Ascending aorta (tissue), 2 donors: ENCODE measurements at places on chromosomes 16 and 17. TPM values are rescaled to one million over a fixed set of nuclear protein-coding genes. Genes with fewer than 3 reads are reported as not detected.

GRCh38 chr17:28346746-28347246, 10.5 kb downstream of the POLDIP2 start:
- H3K27me3 ChIP-seq, result no peaks in the 10 kb centered on the region
- peaks cover 51% of the 10 kb centered on the region for H3K36me3 ChIP-seq
- peaks cover 43% of the 10 kb centered on the region for H3K4me1 ChIP-seq

GRCh38 chr16:12588510-12588909, 215.2 kb downstream of the CPPED1 start:
- no peaks in the 10 kb centered on the region for H3K4me1 ChIP-seq
- H3K27me3 ChIP-seq, result no peaks in the 10 kb centered on the region
- H3K4me3 ChIP-seq, result no peak overlapping the region
- H3K27ac ChIP-seq, result no peak overlapping the region

- H3K4me1 ChIP-seq, result no peaks in the 10 kb centered on the region
- no peak overlapping the region for H3K4me3 ChIP-seq
- no peak overlapping the region for H3K27ac ChIP-seq
- no peaks in the 10 kb centered on the region for H3K36me3 ChIP-seq
- no peaks in the 10 kb centered on the region for H3K27me3 ChIP-seq
- DNase-seq, result no peak
These were observed 86.3 kb upstream of the RPL38 start for GRCh38 chr17:74117087-74117698.

DNA sequence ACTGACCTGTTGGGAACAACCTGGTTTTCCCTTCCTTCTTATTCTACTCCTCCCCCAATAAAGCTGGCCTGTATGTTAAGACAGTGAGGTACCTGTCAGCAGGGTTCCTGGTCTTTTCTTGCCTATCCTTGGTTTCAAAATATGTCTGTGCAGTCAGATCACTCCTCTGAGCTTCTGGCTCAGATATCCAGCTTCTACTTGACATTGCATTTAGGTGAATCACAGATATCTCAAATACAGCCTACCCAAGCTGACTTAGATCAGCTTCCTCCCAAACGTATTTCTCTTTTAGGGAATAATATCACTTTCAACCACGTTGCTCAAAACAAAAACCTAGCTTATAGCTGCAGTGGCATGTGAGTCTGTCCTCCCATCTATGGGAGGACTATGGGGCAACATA, 48.7 kb downstream of the TEX14 start:
- H3K4me3 ChIP-seq, result no peak overlapping the region
- no peak for DNase-seq
- H3K27ac ChIP-seq, result no peak overlapping the region
- no peaks in the 10 kb centered on the region for H3K36me3 ChIP-seq
- no peaks in the 10 kb centered on the region for H3K4me1 ChIP-seq

DNA sequence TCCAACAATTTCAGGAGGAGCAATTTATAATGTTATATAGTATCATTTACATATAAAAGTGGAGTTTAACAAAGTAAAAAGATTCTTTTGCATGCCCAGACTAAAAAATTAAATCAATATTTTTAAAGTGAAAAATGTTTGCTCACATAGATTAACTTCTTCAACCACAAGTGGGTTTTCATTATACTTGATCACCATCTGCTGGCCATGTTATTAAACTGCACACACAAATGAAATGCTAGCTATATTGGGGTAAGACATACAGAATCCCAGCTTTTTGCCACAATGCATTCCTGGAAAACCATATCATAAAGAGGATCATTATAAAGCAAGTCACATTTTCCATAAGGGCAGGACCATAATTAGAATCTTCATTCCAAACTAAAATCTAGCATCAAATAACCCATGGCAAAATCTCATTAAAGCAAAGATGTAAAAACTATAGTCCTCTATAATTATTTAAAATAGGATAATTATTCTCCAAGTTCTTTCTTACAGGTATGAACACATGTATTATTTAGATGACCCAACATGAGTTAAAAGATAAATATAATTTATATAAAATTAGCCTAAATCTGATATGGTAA, 26.3 kb downstream of the CEP112 start:
- H3K27ac ChIP-seq, result no peak overlapping the region
- H3K27me3 ChIP-seq, result no peaks in the 10 kb centered on the region
- H3K4me3 ChIP-seq, result no peak overlapping the region
- peaks cover 4% of the 10 kb centered on the region for H3K36me3 ChIP-seq
- no peak for DNase-seq

GRCh38 chr17:63431939-63432804, 13.9 kb downstream of the CYB561 start:
- no peak overlapping the region for H3K4me3 ChIP-seq
- peak overlapping the region; percentile 3 for H3K27ac ChIP-seq
- peaks cover 26% of the 10 kb centered on the region for H3K4me1 ChIP-seq
- no peaks in the 10 kb centered on the region for H3K36me3 ChIP-seq
- DNase-seq, result no peak

The PLXDC1 gene
- total RNA-seq, result 23.8 TPM

The PLEKHH3 gene
- 105 TPM for total RNA-seq

The MYL11 gene
- total RNA-seq, result not detected

The GFAP gene
- total RNA-seq, result 1.7 TPM

The C16orf46 gene
- not detected for total RNA-seq

The KLHL10 gene
- total RNA-seq, result not detected
